SK-MEL-5 (cell line): ENCODE measurements at places on chromosomes 2 and 18. TPM values are rescaled to one million over a fixed set of nuclear protein-coding genes. Genes with fewer than 3 reads are reported as not detected.

The ARHGEF4 gene
- 2.9 and 4.0 TPM in 2 replicates for total RNA-seq

The PDE6D gene
- total RNA-seq = 37.7 and 43.6 TPM in 2 replicates

The SPC25 gene
- total RNA-seq = 11.8 and 13.9 TPM in 2 replicates

The MPHOSPH10 gene
- 32.1 and 35.0 TPM in 2 replicates for total RNA-seq

The STARD6 gene
- total RNA-seq = not detected in 2 replicates

The IL36G gene
- total RNA-seq = not detected in 2 replicates

The SGPP2 gene
- total RNA-seq = not detected in 2 replicates

GRCh38 chr2:53021828-53022227, 745.8 kb upstream of the CHAC2 start:
- DNase-seq = no peak

DNA sequence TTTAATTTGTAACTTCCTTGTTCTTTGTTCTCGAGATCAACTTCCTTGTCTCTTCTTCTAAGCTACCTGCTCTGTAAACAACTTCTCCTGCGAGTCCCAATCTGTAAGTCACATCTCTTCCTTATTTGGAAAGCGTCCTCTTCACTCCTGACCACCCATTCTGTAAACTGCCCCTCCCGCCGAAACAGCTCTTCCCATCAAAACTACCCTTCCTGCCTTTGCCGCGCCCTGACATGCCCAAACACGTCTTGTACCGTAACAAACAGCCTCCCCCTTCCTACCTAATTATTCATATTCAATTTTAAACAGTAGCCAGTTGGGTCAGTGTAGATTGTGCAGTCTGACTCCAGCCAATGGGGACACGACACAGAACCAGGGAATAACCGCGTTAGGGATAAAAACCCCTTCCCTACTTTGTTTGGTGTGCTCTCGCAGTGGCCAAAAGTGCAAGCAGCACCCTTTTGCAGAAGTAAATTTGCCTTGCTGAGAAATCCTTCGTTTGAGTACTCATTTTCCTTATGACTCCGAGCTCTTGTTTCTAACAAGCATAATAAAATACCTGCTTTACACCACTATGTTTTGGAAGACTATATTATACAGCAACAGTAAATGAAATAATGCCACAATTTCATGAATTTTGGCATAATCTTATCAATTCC, 39.8 kb downstream of the PIAS2 start:
- no peak for DNase-seq

- DNase-seq = no peak
Measured at GRCh38 chr2:162044586-162044985, 29.4 kb downstream of the DPP4 start.

GRCh38 chr18:45825258-45826044, at the start of gene SIGLEC15:
Gene SIGLEC15, plus strand, starts transcription at chr18:45825675. Its CDS starts 54 bp downstream, at chr18:45825729.
- no peak for DNase-seq

GRCh38 chr2:101696272-101697123, 1.0 kb upstream of the MAP4K4 start:
- DNase-seq = no peak

GRCh38 chr2:106117882-106118684, 76.0 kb downstream of the UXS1 start:
- DNase-seq = no peak

- DNase-seq = no peak
Measured at GRCh38 chr2:240932724-240933047, 26.6 kb downstream of the CROCC2 start.

- no peak for DNase-seq
Measured at GRCh38 chr2:241613017-241613780, 23.8 kb downstream of the THAP4 start.

DNA sequence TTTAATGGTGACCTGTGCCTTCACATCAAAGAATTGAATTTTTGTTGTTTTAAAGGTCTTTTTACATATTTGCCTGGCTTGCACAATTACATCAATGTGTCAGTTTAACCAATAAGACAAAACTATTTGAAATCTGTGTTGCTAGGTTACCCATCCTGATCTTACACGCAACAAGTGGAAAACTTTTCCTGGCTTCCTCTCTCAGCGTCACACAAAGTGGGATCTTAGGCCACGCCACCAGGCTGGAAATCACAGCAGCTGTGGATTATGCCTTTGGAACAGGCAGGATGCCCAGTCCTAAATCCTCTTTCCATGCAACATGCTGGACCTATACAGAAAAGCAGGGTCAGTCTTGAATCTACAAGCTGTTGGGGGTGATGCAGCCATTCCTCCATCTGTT, 298.2 kb upstream of the HNRNPA3 start:
- DNase-seq = no peak

- DNase-seq = no peak
Measured at GRCh38 chr2:26184555-26185303, 11.8 kb downstream of the GAREM2 start.

DNA sequence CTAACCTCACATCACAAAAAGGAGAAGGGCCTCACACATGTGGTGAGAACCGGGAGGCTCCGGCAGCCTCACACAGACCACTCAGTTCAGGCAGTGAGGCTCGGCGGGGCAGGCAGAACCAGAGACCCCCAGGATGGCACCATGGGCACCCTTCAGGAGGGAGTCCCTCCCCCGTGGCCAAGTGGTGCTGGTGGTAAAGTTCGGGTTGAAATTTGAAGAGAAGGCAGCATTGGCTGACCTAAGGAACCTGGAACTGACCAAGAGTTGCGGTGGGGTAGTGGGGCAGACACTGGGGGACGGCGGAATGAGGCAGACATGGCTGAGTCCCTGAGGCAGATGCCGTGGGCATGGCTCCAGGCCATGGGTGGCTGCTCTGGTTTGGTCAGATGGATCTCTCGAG, 239.3 kb upstream of the MYT1L start:
- no peak for DNase-seq

DNA sequence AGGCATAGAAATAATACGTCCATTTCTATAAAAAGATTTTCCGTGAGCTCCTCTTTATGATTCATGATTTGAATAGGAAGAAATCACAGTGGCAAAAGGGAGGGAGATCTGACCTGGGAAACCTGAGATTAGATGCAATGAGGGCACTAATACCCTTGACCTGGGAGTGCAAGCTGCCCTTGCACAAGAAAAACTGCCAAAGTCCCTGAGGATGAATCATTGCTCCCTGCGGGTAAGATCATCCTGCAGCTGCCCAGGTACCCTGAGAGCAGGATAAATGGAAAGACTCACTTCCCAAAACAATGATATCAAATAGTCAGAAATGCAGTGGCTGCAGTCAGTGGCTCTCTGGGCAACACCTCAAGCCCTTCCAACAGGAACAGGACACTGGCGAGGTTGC, 11.6 kb downstream of the FHL2 start:
- DNase-seq = no peak

GRCh38 chr2:227406177-227407031, 18.7 kb upstream of the SCYGR1 start:
- DNase-seq = peak; percentile 95

GRCh38 chr2:52594026-52594425, 1173.6 kb upstream of the CHAC2 start:
- DNase-seq = no peak

DNA sequence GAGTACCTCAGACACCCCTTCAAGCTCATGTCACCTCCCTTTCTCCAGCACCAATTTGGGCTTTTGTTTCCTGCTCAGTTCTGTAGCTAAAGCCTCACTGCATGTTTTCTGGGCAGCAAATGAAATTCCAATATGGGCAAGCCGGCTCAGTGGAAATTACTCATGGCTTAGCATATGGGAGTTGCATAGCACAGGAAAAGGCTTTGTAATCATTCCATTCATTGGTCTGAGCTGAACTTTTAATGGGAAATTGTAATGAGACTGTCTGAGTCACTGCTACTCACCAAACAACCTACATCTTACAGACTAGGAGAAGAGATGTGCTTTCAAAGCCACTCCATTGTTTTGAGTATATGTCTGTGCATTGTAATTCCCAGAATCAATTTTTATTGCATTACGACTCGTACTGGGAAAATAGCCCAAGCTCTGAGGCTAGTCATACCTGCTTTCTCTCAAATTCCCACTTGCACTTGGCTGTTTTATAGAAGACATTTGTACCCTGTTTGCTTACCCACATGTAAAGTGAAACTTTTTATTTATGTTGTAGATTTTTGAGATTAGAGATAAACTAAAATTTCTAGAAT, 139.5 kb upstream of the LRATD1 start:
- no peak for DNase-seq
